ENCODE measurements at places on chromosomes 3 and 15. TPM values are rescaled to one million over a fixed set of nuclear protein-coding genes. Genes with fewer than 3 reads are reported as not detected.

CHST13 gene
- 1.8 TPM for total RNA-seq

DNA sequence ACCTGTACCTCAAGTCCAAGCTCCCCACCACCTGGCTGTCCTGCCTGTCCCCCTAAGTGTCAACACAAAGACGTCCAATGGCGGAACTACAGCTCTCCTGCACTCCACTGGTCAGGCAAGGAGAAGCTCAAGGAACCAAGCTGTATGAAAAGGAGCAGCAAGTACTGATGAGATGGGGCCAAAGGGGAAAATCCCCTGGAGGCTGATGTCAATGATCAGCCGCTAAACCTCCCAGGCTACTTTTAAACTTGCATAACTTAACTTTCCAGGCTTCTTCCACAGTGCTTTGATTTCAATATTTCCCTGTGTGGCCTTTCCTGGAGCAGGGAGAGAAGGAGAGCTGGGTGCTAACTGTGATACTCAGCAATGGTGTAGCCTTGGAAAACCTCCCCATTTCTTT, 35.0 kb downstream of the TM4SF4 start:
- DNase-seq: no peak

- DNase-seq: no peak
These were observed 246.7 kb downstream of the LPP start for GRCh38 chr3:188400494-188401243.

DNA sequence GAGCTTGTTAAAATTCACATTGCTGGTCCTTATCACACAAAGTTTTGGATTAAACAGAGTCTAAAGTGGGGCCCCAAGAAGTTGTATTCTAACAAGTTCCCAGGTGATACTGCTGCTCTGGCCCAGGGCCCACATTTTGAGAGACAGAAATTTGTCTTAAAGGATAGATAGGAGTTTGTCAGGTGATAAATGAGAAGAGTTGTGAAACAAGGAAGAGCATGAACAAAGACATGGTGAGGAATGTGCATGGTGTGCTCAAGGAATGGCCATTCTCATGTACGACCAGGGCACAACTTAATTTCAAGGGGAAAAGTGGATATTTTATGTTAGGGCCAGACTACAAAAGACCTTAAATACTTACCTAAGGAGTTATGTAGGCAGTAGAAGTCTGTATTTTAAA, 75.6 kb downstream of the GPR156 start:
- no peak for DNase-seq

DNA sequence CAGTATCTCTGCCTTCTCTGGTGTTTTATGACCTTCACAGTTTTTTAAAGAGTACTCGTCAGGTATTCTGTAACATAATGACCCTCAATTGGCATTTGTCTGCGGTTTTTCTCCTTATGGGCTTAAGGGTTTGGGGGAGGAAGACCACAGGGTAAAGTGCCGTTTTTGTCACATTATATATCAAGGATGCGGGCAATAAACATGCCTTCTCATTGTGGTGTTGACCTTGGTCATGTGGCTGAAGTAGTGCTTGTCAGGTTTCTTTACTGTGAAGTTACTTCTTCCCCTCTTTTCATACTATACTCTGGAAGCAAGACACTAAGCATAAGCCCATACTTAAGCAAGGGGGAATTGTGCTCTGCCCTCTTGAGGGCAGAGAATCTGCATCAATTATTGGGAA, 16.6 kb downstream of the CAPN3 start:
- DNase-seq: no peak

UCN2 gene
- not detected for total RNA-seq

- no peak for DNase-seq
These were observed 4.5 kb upstream of the SLC30A4 start for GRCh38 chr15:45527086-45527485.

GRCh38 chr3:3097958-3098357, 12.2 kb downstream of the IL5RA start:
- DNase-seq: no peak

DNA sequence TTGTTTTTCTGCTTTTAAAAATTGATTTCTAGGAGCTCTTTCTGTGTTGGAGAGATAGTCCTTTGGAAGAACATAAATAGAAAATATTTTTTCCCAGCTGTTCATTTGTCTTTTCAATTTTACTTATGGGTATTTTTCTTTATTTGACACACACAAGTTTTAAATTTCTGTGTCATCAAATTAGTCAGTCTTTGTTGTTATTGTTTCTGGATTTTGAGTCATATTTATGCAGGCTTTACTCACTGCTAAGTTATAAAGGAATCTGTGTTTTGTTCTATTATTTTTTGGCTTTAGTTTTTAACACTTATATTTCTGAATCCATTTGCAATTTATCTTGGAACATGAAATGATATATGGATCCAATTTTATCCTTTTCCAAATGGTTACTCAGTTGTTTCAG, 5.9 kb upstream of the GHSR start:
- DNase-seq: no peak

GRCh38 chr3:112751564-112752512, 94.8 kb downstream of the CD200R1L start:
- DNase-seq: no peak

GRCh38 chr3:18099611-18100010, 325.5 kb downstream of the SATB1 start:
- no peak for DNase-seq

ECE2 gene
- 0.20 TPM for total RNA-seq

RHOV gene
- 8.9 TPM for total RNA-seq

SLC12A8 gene
- total RNA-seq: 23.7 TPM

DNA sequence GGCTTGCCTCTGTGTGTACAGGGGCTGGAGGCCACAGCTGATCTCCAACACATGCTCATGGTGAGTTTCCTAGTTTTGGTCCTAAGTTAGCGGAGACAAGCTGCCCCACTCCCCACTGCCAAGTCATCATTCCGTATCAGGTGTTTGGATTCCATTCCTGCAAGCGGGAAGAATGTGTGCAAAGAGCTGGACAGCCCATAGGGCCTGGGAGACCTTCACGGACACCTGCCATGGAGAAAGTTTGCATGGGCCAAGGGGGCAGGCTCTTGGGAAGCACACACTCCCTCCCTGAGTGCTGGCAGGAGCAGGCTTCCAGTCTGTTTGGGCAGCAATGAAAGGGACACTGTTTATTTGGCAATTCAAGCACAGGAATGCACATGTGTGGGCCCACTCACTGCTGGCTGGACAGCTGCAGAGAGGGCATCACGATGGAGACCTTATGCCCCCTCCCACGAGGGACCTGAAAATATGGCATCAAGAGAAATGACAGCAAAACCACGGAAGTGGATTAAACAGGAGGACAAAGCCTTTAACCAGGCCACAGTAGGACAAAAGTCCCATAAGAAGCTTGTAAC, 149.7 kb downstream of the KLF13 start:
- DNase-seq: peak; percentile 1

DNA sequence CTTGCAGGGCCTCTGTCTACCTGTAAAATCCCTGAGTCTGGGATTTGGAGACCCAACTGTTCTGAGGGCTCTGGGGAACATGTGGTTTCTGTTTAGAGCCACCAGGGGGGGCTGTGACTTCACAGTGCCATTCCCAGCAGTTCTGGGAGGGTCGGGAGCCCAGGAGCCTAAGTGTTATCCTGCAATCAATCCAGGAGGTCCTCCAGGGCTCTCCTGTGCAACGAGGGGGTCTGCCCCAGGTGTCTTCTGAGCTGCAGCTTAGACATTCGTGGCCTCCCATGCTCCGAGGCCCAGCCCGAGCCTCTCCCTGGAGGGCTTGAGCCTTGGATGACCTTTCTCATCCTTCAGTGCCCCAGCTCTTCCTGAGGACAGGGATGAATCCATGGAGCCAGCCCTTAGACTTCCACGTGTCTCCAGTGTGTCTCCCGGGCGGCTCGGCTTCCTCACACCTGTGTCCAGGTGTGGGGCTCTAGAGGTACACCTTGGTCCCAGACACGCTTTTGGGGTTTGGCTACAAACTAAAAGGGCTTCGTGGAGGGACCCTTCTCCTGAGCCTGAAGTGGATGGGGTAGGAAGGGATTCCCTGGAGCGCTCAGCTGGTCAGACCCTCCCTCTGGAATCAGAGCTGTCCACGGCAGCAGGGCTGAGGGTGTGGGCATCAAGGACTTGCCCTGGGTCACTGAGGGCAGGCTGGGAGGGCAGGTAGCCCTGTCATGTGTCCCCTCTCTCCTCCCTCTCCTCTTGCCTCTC, 20.3 kb upstream of the ABTB1 start:
- no peak for DNase-seq

- DNase-seq: no peak
These were observed 124.6 kb upstream of the LYSMD4 start for GRCh38 chr15:99857836-99858235.

DNA sequence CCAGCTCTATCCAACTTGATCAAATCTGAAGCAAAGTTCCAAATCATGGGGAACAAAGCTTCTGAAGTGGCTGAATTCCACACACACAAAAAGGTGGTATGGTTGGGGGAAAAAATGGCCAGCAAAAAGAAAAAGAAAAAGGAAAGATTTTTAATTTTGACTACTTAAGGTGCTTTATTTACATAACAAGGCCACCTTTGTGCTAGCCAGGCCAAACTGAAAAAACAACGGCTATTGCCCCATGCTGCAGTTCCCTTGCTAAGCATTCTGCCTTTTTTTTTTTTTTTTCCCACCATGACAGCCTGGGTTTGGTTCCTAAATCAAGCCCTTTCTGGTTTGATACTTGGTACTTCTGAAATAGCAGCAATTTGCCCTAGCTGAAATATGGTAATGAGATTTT, 66.5 kb upstream of the DAZL start:
- DNase-seq: no peak

DNA sequence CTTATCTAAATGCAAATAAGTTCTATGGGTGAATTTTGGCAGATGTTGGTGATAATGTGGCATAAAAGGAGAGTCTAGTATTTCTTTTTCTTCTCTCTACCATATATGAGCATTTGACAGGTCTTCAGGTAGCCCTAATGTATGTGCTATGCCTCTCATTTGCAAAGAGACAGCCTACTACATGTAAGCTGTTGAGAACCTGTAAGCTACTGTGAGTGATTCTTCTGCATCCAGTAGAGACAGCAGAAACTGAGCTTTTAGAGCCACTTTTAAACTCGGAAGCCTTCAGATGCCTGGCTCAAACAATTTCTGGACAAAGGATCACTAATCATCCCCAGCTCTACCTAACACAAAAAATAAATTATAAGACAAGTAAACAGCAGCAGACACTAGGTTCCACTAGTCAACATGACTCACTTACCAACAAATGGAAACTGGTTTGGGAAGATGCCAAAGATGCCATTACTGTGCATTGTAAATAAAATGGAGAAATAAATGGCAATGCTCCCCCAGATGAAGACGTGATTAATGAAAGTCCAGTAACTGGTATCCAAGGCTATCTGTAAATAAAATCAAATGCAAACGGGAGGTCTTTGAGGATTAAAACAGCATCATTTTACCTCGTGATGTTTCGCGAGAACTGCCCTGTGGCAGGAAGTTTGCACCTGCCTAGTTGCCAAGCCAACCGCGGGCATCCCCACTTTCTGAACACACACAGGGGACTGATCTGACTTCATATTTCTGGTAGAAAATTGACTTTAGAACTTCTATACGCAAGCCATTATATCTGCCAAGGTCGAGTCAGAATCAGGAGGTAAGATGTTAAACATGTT, 245.3 kb downstream of the DTWD1 start:
- DNase-seq: no peak

EPHB1 gene
- total RNA-seq: 0.31 TPM

DNA sequence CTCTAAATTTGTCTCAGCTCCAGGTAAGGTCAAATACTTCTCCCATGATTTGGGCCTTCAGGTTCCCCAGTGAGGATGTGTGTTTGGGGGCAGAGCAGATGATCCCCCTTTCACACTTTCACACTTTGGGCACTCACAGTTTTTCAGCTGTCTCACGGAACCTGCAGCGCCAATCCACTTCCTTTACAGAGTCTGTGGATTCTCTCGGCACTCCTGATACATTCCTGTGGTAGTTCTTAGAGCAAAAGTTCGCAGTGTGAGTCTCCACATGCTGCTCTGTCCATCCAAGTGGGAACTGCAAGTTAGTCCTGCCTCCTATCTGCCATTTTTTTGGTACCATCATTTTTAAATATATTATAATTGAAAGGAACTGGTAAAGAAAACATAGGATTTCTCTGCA, 20.2 kb upstream of the CPOX start:
- no peak for DNase-seq

TEX55 gene
- total RNA-seq: not detected

GRCh38 chr3:187125319-187126031, 13.8 kb downstream of the RPL39L start:
- no peak for DNase-seq

DNA sequence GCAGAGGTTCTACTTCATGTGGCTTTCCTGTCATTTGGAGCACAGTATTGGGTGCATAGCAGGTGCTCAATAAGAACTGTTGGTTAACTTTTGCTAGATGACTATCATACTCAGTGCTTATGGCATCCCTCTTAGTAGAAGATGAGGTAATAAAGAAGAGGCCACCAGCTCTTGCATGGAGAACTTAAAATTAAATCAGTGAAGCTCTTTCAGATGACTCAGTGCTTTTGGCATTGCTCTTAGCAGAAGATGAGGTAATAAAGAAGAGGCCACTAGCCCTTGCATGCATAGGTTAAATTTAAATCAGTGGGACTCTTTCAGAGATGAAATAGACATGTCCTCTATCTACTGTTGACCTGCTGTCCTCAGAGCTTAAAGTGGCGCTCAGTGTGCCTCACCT, 109.4 kb upstream of the FGF7 start:
- DNase-seq: no peak

DNA sequence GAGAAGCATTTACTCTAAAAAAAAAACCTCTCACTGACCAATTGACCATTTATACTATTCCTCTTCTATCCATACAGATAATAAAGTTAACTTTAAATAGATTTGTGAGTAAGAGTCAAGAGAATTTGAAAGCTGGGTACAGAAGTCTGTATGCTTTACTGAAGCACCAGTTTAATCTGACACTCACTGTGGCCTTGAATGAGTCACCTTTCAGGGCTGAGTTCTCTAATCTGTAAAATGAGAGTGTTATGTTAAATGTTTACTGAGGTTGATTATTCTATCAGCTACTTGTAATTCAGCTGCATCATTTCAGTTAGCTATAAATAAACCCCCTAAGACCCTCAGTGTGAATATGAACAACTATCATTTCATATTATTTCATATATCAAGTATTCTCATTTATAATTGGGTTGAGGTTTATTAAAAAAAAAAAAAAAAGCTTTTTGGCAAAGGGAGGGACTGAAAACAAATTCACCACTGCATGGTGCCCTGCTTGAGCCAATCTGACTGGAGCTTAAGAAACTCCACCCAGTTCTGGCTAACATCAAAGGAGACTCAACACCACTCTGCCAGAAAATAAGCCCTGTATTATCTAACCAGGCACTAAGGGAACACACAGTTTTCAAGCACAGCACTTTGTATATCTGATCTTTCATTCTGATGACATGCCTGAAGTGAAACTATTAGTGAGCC, 2.8 kb downstream of the MAP4 start:
- DNase-seq: no peak
